ENCODE measurements at places on chromosomes 6 and 20.
A peak's percentile ranks its signal among the peaks of the same experiment; 100 is the strongest.

GRCh38 chr6:121770943-121771342, 335.5 kb downstream of the GJA1 start:
- DNase-seq: no peak

GRCh38 chr20:36573798-36574365, 485 bp downstream of the TGIF2 start:
- peak; percentile 22 for DNase-seq

DNA sequence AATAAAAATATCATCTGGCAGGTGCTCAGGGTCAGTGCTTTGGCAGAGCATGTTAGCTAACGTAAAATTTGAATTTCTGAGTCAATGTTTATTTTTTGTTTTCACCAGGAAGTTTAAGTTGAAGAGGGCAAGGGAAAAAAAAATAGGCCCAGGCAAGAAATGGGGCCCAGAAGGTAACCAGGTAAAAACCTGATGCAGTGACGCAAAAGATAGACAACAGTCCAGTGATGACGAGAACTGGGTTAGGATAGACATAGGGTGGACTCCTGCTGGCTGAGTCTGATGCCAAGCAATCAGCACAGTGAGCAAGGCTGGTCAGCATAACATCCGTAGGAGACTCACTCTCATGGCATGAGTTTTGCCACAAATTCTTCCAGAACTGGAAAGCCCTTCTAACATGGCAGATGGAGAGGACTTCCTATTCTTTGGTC, 42.2 kb downstream of the ZHX3 start:
- DNase-seq: no peak

- DNase-seq: no peak
These were observed 283.7 kb downstream of the CD83 start for GRCh38 chr6:14401246-14401645.

GRCh38 chr6:139287868-139288267, 3.9 kb downstream of the TXLNB start:
- no peak for DNase-seq

DNA sequence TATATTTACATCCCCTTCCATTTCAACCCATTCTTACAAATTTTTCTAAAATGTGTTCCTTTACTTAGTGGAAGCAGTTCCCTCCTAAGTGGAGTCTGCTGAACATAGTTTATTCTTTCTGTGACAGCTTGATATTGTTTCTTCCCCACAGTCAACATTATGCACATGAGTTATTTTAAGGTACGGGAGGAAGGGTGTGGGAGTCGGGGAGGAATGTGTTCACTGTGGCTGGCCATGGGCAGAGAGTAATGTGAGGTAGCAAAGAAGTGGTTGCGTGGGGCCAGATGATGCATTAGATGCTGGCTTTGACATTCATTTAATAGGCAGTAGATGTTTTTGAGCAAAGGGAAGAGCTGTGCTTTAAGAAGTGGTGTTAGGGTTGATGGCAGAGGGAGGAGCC, 98.5 kb downstream of the ARMC2 start:
- no peak for DNase-seq

DNA sequence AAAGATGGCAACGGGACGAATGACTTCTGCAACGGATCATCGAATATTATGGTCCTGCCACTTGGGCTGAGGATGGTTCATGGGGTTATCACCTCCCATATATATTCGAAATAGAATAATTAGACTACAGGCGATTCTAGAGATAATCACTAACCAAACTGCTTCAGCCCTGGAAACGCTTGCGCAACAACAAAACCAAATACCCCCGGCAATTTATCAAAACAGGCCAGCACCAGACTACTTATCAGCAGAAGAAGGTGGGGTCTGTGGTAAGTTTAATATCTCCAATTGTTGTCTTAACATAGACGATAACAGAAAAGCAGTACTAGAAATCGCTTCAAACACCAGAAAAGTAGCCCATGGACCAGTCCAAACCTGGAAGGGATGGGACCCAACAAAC, 31.0 kb upstream of the ULBP3 start:
- DNase-seq: no peak

GRCh38 chr6:22468256-22468965, 101.0 kb upstream of the HDGFL1 start:
- DNase-seq: no peak

DNA sequence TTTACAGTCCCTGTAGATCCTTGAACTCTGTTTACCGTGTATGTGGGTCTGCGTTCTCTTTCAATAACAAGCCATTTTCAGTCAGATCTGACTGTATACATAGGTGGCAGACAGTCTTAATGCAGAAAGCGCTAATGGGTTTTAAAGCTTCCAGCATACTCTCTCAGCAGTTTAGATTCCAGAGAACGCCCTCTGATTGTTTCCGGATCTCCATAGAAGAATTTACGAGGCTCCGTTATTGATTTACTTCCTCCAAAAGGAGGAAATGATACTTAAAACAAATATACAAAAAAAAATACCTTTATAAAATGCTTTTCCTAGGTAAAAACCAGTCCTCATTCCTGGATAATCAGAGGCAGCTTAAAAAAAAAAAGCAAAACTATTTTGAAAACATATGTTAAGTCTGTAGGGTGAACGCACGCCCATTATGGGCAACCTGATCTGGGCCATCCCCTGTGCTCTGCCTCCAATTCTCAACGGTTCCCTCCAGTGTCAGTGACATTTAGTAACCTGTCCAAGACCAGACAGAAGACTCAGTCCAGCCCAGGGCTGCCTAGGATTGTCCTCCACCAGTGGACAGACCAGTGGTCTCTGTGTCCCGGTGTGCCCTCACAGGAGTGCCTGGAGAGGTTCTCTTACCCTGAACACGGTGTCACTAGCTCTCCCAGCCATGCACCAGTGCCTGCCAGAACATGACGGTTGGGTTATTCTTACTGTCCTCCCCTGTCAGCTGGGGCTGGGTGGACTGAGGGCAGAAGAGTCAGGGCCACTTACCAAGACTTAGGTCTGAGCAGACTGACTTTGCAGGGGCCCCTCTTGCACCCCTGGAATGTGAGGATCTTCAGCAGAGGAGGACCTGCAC, 217.3 kb downstream of the ARID1B start:
- no peak for DNase-seq

GRCh38 chr6:158789115-158789917, 29.9 kb downstream of the EZR start:
- DNase-seq: no peak

GRCh38 chr6:34955442-34955841, 66.4 kb downstream of the ANKS1A start:
- no peak for DNase-seq

GRCh38 chr20:62935204-62935967, 2.6 kb upstream of the GID8 start:
- DNase-seq: no peak

- no peak for DNase-seq
These were observed 1.2 kb upstream of the COL19A1 start for GRCh38 chr6:69865126-69865525.

DNA sequence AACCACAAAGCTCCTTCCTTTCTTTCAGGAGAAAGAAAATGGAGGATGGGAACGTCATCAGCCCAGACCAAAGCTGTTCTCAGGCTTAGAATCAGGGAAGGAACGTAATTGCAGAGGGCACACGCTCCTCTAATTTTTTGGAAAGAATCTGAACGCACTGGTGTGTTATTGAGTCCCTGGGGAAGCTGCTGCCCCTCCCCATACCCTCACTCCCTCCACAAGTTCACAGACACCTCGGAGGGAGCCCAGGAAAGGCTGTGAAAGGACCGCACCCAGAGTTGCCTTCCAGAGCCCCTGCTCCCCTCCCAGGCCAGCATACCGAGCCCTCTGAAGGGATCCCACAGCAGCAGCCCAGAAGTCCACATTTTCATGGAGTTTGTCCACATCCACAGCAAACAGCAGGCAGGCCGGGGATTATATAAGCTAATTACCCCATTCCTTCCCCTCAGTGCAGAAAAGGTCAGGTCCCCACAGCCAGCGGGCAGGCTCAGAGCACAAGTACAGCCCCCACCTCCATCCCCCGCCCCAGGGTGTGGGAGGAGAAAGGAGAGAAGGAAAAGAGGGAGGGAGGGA, 53.7 kb downstream of the ANKRD60 start:
- DNase-seq: no peak

GRCh38 chr6:34425132-34425497, 754 bp downstream of the RPS10 start:
- no peak for DNase-seq

GRCh38 chr20:2164966-2165365, 63.3 kb downstream of the STK35 start:
- DNase-seq: no peak

DNA sequence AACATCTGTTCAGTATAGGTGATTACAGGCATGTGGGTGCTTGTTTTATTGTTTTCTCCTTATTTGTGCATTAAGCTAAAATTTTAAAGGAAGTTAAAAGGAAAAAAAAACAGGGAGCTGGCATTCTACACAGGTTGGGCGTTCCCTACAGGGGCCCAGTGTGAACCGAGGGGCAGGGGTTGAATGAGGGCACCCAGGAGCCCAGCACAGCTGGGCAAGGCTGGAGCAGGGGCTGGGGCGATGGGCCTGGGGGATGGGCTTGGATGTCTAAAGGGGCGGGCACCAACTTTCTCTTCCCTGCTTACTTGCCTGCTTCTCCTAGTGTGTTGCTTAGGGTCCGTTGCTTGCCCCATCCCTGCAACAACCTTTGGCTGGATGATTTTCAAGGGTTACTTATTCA, 230.2 kb upstream of the RNF24 start:
- no peak for DNase-seq

DNA sequence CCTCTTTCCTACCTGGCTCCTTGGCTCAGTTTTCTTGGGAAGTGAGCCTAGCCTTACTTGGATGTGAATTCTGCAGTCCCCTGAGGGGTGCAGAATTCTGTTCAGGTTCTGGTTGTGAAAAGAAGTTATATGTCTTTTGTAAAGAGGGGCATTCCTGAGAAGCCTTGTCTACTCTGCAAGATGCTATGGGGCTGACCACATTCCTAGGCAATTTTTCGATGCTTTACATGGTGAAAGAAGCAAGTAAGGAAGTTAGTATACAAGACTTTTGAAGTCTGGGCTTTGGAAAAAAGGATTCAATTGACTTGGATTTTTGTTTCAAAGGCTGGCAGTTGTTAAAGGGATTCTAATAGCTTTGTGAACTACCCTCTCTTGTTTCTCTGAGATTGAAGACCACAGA, 167.9 kb upstream of the STMND1 start:
- DNase-seq: no peak

GRCh38 chr6:130020073-130020906, 1.9 kb downstream of the L3MBTL3 start:
- DNase-seq: peak; percentile 17

DNA sequence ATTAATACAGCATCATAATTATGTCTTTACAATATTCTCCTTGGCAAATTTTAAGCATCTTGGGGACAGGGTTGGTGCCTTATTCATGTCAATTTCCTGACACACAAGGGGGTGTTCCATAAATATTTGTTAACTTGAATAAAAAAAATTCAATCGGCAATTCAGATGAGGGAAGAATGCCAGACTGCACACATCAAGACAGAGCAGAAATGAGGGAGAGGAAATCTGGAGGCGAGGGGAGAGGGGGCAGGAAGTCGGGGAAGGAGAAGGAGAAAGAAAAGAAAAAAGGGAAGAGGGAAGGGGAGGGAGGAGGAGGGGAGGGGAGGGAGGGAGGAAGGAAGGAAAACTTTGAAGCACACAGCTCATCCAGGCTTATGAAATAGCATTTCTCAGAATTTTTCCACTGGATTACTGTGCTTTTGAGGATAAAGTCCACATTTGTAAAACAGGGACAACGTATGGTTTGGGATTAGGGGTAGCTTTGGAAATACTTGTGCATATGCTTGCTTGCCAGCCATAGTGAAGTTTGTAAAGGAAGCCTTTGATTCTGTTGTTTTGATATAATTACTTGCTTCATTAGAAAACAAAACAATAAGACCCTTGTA, 362.1 kb downstream of the SAMD5 start:
- no peak for DNase-seq

DNA sequence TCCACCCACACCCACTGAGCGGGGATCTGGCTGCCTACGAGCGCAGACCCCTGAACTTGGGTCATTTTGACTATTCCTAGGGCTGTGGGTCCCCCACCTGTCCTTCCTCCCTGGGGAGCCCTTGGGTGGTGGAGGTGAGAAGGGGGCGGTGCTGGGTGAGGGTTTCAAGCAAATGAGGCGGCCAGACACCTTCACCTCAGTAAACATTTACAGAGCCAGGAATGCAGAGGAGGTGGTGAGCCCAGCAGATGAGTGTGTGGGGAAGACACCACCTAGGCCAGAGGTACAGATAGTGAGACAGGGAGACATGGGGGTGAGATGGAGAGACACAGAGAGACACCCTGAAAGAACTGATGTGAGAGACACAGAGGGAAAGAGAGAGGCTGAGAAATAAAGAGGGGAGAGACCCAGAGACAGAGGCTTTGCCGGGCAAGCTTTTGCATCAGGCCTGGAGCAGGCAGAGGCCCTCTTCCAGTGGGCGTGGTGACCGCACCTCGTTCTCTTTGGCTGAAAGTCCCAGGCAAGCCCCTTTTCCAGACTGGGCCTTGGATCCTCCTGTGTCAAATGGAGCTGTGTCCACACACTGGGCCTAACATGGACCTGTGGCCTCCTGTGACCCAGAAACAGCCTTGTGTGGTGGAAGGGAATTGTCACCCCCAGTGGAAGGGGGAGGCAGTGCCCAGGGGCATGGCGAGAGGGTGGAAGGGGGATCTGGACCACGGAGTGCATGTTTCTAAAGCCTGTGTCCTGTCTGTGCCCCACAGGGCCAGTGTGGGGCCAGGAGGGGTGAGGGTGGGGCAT, 29.7 kb downstream of the CEBPB start:
- no peak for DNase-seq

DNA sequence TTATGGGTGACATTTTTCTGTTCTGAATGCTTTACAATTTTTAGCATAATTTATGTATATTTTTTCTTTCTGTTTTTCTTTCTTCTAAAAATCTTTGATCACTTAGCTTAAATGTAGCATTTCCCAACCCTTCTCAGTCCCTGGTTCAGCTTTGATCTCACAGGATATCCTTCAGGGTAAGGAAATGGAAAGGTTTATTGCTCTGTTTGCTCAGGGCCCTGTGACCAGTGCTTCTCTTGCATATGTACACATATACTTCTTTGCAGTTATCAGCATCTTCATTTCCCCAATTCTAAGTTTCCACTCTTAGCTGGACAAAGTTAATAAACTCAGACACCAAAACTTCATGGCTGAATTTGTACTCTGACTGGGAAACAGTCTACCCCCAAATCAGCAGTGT, 30.6 kb downstream of the TMEM74B start:
- no peak for DNase-seq

DNA sequence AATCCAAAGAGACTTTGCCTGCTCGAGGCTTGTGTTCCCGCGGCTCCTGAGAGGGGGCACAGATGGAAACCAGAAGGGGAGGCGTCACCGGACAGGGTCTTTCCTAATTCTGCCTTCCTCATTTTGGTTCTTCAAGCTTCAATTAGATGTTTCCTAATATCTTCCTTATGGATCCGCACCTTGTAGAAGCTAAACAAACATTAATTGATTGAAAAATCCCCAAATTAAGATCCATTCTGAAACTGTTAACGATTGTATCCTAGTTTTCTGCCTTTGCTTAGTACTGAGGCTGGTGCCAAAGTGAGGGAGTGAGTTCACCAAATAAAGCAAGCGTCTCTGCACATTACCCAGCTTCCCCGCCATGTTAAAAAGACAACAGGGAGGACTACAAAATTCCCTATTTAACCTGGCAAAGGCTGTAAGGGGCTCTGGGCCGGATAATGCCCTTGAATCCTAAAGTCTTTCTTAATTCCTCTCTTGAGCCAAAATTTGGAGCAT, 123.2 kb downstream of the GPX5 start:
- no peak for DNase-seq

Data from stimulated activated CD8-positive, alpha-beta memory T cell treated with anti-CD3 and anti-CD28 coated beads, Interleukin-4, amount 100 ng/mL, for 24 hours (primary cell).